ENCODE measurements at places on chromosomes 3 and 15. TPM values are rescaled to one million over a fixed set of nuclear protein-coding genes. Genes with fewer than 3 reads are reported as not detected.
A peak's percentile ranks its signal among the peaks of the same experiment; 100 is the strongest.

DNA sequence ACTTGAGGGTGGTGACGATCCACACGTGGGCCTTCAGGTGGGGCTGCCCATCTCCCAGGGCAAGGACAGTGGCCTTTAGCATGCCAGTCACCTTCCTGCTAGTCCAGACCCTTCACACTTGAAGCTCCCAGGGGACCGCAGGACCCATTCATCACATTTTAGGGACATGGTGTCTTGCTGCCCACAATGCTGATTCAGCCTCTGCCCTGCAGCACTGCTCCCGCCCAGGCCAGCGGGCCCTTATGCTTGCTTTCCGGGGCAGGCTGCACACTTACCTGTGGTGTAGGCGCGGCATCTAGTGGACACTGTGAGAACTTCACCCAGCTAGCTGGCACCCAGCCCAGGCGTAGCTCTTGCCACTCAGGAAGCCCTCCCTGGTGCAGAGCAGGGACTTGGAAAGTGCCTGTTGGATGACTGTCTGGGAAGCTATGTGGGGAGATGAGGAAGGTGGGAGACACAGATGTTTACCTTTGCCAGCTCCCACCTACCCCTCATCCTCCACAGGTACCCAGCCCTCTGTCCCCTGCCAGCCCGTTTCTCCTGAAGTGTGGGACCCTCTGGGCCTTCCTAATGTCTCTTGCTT, 26.3 kb upstream of the NR2C2 start:
- peak; percentile 92 for ATAC-seq

DNA sequence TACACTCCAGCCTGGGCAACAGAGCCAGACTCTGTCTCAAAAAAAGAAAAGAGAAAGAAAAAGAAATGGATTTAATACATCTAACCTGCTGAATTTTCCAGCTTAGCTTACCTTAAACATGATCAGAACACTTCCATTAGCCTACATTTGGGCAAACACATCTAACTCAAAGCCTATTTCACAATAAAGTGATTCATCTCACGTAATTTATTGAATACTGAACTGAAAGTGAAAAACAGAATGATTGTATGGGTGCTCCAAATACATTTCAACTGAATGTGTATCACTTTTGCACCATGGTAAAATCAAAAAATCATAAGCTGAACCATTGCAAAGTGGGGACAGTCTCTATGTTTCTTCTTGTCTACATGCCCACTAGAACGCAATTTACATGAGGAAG, 9.0 kb downstream of the PIK3R4 start:
- no peak for ATAC-seq

ACTC1 gene
- 8.1 TPM for total RNA-seq

DNA sequence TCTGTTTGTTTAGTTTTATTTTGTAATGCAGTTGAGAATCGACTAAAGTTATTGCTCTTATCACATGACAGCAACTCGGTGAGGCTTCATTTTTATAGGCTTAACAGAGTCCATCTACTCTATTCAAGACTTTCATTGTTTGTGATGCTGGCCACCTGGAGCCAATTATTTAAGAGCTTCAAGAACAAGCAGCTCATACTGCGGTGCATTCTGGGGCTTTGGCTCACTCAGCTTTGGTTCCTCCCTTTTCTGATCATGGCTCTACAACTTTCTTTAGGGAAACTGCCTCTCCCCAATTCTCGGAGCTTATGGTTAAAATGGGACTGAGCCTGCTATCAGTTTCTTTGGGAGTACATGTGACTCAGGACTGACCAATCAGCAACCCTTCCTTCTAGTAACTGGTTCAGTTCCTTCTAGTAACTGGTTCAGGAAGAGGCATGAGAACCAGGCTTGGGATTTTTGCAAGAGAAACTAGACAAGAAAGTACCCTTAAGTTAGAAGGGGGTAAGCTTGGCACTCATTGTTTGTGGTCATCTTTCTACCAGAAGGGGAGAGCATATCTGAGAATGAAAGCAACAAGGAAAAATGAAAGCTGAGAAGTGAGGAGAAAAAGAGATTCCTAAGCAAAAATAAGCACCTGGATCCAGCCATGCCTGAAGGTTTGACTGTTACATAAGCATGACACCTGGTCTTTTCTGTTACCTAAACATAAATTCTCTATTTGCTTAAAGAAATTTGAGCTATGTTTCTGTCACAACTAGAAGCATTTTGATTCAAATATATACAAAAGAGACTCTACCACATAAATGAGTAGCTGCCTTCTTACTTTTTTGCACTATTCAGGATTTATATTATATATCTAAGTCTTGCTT, 24.1 kb upstream of the ARHGEF3 start:
- ATAC-seq: no peak

GRCh38 chr15:64883997-64884511, 27.6 kb upstream of the ANKDD1A start:
- peak; percentile 68 for ATAC-seq

DNA sequence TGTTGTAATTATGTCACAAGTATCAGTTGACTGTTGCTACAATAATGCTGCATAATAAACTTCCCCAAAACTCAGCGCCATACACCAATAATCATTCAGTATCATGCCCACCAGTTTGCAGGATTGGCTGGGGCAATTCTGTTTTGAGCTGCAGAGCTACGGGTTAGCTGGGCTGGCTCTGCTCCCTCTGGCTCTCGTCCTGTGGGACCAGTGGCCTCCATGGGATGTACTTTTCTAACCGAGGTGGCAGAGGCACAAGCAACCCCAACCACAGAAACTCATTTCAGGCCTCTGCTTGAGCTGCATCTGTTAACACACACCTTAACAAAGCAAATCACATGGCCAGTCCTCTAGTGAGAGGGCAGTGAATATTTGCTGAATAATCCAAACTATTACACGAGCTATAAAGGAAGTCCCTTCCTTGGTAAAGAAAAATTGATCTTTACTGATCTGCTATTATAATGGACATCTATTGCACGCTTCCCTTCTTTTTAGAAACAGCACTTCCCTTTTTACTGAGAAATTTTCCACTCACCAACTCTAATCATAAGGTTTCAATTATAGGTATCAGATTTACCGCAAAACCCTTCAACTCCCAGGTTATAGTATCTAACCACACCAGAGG, 10.9 kb upstream of the BCL2A1 start:
- no peak for ATAC-seq

DNA sequence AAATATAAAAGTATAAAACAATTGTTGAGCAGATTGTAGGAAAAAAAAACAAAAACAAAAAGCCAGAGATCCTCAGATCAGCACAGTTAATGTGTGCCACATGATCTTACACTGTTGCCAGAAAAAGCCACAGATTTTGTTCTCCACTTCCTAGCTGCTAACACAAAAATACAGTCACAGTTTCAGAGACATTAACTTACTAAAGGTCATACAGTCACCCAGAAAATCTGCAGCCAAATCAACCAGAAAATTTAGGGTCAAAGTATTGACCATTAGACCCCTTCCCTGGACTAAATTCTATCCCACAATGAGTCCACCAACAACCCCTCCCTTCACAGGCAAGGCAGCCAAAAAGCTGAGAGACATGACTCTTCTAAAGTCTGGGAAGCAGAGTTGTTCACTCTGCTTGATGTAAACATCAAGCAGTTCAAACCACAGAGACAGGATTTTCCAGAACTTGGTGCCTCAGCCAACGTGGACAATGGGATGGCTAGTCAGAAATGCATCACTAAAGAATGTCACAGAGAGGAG, 59.1 kb downstream of the SST start:
- ATAC-seq: no peak

DNA sequence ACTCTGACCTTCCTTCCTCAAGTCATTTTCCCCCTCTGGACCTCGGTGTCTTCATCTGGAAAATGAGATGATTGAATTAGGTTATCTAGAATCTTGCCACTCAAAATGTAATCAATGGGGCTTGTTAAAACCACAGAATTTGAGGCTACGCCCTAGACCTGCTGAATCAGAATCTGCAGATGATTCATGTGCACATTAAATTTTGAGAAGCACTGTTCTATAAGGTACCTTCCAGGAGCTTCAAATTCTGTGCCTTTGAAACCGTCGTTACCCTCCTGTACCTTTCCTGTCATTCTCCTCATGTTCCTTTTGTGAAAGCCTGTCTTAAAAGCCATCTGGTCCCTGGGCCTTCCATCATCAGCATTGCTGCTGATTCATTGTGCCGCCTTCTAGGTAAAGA, 172.4 kb upstream of the TOPAZ1 start:
- ATAC-seq: no peak

MRAS gene
- 48.6 TPM for total RNA-seq

CFAP44 gene
- 3.9 TPM for total RNA-seq

DNA sequence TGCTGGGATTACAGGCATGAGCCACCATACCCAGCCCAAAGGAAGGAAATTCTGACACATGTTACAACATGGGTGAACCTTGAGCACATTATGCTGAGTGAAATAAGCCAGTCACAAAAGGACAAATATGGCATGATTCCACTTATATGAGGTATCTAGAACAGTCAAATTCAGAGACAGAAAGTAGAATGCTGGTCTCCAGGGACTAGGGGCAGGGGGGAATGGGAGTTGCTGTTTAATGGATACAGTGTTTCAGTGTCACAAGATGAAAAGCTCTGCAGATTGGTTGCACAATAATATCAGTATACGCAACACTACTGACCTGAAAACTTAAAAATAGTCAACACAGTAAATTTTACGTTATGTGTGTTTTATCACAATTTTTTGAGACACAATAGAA, 4.1 kb downstream of the SPATA12 start:
- ATAC-seq: no peak

DNA sequence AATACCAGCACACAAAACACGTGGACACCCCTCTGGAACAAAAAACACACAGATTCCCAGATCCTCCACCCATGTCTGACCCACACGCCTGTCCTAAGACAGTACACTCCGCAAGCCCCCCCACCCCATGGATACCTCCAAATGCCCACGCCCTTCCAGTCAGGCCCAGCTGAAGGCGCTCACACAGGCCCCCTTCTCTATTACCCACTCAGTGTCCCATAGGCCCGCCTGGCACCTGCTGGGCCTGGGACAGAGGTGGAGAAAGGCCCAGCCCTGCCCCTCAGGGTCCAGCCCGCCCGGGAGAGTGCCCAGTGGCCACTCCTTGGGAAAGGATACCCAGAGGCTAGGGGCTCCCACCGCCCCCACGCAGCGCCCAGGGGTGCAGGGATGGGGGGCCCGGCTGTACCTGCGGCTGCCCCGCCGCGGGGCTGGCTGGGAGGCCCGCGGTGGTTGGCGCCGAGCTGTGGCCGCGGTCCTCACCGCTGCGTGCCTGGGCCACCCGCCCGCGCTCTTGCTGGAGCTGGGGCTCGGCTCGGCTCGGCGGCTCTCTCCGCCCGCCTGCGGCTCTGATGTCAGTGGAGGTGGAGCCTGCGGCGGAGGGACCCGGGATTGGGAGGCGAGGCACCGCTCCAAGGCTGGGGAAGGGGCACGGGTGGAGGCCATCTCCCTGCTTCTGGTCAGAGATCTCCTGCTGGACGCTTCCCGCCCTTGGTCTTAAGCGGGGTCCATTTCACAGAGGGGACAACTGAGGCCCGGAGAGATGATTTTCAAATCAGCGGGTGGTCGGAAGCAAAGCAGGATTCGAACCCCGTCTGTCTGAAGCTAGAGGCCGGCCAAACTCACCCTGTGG, at the start of gene CAMK1:
Gene CAMK1, minus strand, starts transcription at position 522 of the 850 bp plus-strand sequence. CDS start 2,198 bp downstream, outside the sequence.
- peak; percentile 94 for ATAC-seq

GRCh38 chr3:6928064-6928463, 67.1 kb downstream of the GRM7 start:
- no peak for ATAC-seq

UBL7 gene
- total RNA-seq: 60.0 TPM

PP2D1 gene
- not detected for total RNA-seq

DNA sequence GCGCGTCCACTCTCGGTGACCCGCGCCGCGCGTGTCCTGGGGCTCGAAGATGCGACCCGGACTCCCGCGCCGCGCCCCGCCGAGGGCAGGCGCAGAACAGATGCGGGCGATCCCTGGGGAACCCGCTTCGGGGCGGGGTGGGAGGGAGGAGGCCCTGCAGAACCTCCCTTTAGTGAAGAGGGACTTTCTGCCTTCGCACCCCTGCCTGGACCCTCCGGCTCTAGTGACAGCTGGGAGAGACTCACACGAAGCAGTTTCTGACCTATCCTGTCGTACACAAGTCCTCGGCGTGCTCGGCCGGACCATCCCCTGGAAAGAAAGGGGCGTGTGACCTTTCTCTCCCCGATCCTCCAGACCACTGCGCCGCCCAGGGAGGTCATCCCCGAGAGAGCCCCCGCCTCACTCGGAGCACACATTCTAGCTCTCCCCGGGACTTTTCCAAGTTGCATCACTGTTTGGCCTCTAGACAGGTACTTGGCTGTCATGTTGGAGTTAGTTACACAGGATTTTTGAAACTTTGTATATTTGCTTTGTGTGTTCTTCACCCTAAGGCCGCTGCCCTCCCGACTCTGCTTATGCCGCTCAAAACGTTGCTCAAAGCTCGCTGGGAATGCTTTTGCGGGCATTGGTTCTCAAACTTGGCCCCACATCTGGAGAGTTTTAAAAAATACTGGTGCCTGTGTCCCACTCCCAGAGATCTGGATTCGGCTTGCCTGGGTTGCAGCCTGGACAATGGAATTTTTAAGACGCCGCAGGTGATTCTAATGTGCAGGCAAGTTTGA, 582 bp downstream of the CGNL1 start:
- ATAC-seq: peak; percentile 46

CD96 gene
- 0.19 TPM for total RNA-seq

GOLIM4 gene
- total RNA-seq: 41.8 TPM

SRGAP3 gene
- 2.0 TPM for total RNA-seq

DNA sequence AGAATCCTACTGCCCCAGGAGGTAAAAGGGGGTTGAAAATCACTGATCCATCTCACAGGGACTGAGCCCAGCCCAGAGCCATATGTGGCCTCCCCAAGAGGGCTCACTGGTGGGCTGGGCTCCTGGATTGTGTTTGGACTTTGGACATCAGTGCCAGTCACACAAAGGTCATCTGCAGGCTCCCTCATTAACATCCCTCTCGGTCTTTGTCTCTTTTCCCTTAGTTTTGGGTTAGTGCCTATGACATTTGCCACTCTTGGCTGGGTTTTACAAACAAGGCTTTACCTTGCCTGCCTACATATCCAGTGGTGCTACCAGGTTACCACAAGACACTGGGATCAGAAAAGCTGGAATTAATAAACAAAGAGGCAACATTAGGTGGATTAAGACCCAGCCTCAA, 27.9 kb downstream of the IFT122 start:
- ATAC-seq: no peak

DNA sequence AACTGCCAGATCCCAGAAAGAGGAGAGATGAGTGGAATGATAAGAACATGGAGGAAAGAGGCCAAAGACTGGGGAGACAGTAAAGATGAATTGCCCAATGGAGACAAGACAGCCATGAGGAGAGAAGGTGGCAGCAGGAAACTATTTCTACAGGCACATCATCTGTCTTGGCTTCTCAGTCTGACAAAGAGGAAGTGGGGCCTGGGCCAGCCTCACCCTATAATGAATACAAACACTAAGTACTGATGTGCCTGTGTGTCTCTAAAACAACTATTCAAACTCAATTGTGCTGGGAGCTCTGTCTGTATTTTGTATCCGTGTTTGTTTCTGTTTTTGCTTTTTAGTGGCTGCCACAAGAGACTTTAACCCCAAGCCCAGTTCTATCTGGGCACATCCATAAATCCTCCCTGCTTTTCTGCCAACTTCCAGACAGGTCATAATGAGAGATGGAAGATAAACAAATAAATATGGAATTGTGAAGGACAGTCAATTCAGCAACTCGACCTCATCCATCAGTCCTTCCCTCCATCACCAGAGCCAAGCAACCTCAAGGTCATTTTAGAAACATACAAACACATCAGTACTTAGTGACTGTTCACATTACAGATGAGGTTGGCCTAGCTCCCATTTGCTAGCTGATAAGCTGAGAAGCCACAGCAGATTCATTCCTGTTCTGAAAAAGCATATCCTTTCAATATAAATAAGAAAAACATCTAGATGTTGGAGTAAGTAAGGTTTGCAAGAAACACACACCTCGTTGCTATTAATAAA, 116.7 kb downstream of the CADPS start:
- no peak for ATAC-seq

Data from gastroesophageal sphincter (tissue), 4 donors.